ENCODE measurements at places on chromosomes 13 and 19.

DNA sequence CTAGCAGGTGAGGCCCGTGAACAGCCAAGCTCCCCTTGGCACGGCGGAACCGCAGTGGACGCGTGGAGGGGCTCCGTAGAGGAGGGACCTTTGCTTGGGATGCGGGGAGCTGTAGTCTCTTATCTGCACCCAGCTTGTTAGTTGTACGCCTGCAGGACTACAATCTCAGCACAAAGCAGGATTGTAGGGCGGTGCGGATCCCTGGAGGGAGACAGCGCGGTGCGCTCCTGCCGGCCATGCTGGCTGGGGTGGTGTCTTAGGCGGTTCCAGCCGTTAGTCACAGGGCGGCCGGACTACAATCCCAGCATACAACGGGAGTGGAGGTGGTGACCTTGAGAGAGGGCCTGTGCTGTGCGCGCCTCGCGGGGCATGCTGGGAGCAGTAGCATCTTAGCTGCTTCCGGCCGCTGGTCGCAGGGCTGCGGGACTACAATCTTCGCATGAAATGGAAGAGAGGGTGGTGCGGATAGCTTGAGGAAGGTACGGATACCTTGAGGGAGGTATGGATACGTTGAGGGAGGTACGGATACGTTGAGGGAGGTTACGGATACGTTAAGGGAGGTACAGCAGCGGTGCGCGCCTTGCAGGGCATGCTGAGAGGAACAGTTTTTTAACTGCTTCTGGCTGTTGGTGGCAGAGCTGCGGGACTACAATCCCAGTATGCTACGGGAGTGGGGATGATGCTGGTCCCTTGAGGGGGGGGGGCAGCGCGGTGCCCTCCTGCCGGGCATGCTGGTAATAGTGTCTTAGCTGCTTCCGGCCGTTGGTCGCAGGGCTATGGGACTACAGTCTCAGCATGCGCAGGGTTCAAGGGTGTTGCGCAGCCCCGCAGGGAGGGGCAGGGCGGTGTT lies 1419.1 kb downstream of the UQCRFS1 start:
- DNase-seq: peak; percentile 91

- no peak for DNase-seq
Observed at GRCh38 chr13:113657851-113658741, at the start of gene ATP4B. ATP4B (minus strand) TSS chr13:113658198; CDS start chr13:113658144, 54 bp downstream.

DNA sequence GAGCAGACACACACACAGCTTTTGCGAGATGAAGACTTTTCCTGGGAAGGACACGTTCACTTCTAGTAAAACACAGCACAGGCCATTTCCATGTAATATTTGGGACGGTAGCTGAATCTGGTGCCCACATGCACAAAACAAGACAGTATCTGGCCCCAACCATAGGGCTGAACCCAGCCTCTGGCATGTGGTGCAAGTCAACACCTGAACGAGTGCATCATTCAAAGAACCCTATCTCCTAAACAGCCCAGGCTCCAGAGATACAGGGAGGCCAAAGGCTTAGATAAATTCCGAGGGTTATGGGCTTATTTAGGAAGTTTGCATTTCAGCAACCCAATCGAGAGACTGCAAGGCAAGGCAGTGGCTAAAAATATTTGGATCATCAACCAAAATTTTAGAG lies 2.7 kb upstream of the TFDP1 start:
- DNase-seq: no peak

GRCh38 chr19:15303105-15303780 lies 29.1 kb downstream of the BRD4 start:
- DNase-seq: no peak

GRCh38 chr13:99506634-99507033 lies 5.4 kb downstream of the TM9SF2 start:
- peak; percentile 33 for DNase-seq

- no peak for DNase-seq
Observed at GRCh38 chr13:49320975-49321374, 73.2 kb downstream of the CDADC1 start.

DNA sequence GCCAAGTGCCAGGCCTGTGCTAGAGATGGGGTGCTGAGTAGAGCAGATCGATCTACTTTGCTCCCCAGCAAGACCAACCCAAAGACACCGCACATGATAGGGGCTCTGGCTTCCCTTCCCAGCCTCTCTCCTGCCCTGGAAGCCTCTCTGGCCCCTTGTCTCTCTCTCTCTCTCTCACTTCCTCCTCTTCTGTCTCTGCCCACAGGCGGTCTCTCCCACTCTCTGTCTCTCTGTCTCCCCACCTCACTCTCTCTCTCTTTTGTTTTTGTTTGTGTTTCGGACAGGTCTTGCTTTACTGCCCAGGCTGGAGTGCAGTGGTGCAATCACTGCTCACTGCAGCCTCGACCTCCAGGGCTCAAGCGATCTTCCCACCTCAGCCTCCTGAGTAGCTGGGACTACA lies 1.3 kb downstream of the SELENOV start:
- DNase-seq: no peak

DNA sequence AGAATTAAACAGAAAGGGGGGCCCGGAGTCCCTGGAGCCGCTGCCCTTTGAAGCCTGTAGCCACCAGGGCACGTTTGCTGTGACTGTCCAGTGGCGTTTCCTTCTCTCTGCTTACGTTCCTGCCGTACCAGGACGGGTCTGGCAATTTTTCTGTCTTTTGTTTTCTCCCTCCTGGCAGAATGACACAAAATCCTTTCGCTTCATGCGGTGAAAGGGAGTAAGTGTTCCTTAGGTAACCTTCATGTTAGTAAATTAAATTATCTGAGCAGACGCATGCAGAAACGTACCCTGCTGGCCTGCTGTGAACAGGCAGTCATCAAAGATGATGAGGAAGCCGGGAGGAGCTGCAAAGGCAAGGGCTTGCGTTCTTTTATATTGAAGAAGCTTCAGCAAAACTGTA lies 299.3 kb upstream of the ARGLU1 start:
- DNase-seq: no peak
